Fibroblast of mammary gland (primary cell): ENCODE measurements at places on chromosomes 3 and 15.

- no peak for DNase-seq
These were observed 411 bp upstream of the EIF2B5 start for GRCh38 chr3:184134746-184135148.

DNA sequence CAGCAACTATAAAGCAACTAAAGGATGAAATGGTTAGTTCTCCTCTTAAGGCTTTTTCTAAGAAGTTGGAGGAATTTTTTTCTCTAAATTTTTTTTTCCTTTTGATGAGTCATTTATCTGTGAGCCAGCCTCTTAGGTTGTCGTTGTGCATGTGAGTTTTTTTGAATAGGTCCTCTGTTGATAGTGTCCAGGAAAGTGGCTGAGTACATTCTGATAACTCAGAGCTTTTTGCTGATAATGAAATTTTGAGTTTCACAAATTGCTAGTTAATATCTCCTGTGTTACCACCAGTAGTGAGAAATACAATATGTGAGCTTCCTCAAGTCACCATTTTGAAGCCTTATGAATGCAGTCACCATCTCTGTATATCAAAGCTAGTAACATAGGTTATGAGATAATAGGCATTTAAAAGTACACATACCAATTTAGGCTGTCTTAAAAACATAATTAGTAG is 7.1 kb upstream of the LXN start:
- peak; percentile 41 for DNase-seq

DNA sequence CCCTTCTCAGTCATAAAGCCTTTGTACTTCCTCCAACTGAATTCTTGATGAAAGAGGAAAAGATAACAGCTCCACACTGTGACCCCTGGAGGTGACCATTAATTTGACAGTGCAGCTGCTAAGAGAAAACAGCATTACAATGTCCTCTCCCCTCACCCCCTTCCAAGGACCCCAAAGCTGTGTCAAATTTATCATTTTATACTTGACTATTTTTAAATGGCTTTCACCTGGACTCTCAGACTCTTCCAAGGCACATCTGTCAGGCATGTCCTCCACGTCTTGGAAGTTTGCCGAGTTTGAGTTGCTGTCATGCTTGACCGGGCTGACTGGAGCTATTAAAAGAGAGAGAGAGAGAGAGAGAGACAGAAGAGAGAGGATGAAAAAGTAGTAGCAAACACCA is 236.5 kb downstream of the WDR72 start:
- DNase-seq: no peak

DNA sequence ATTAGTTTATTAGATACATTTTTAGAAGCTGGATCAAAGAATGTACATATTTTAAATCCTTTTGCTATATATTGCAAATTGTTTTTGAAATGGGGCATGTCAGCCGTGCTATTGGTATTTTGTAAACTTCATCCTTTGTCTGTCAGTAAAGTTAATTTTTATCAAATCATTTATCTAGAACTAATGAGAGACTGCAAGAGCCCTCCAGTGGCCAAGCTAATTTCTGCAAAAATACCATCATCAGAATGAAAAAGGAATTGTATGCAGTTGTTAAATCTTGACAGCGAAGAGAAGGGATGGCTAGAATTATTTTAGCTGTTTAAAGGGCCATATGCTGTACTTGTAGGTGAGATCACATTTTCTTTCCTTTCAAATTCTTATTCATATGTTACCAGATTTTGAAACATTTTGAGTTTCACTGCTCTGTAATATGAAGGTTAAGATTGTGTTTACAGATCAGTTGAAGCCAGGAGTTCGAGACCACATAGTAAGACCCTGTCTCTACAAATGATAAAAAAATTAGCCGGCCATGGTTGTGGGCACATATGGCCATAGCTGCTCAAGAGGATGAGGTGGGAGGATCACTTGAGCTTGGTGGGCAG is 8.1 kb upstream of the CLDN11 start:
- DNase-seq: peak; percentile 56

GRCh38 chr3:61637088-61638051 is 76.0 kb downstream of the PTPRG start:
- peak; percentile 39 for DNase-seq
